ENCODE measurements at places on chromosomes 1 and 21.

DNA sequence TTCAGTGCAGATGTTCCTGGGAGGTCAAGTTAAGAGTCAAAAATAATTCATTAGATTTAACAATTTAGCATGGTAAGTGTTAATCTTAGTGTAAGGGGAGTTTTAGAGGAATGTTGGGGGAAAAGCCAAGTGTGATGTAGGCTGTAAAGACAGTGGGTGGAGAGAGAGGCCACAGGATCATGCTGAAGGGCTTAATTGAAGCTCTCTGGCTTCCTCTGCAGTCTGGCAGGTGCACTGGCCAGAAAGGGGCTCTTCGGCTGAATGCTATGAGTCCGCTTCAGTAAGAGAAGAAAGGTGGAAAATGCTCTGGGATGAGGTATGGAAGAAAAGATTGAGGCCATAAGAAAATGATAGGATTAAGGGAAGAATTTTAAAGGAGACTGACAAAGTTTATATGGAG, 3.0 kb downstream of the BRDT start:
- DNase-seq, result no peak

DNA sequence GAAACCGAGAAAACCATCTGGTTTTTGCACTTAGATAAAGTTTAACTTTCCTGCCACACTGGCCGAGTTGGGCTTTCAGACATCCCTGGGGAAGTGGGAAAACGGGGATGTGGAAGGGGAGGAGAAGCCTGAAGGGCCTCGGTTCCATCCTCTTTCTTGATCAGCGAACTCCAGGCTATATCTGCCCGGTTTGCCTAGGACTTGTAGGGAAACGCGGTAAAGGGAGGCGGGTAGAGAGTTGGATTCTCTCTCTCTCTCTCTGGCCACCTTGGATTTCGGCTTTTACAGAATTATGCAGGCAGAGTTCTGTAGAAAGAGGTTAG, 4.6 kb upstream of the LHX8 start:
- DNase-seq, result no peak

- no peak for DNase-seq
Observed at GRCh38 chr21:41680444-41681347, 86.2 kb downstream of the RIPK4 start.

GRCh38 chr1:219993554-219994433, 52.5 kb downstream of the EPRS1 start:
- peak; percentile 8 for DNase-seq

DNA sequence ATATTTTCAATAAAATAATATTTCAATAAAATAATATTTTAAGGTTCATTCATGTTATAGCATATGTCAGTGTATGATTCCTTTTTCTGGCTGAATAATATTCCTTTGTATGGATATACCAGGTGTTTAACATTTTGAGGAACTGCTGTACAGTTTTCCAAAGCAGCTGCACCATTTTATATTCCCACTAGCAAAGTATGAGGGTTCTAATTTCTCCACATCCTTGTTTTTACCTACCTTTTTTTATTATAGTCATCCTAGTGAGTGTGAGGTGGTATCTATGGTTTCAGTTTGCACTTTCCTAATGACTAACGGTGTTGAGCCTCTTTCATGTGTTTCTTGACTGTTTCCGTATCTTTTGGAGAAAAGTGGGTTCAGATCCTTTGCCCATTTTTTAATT, 5.2 kb downstream of the DEGS1 start:
- no peak for DNase-seq

DNA sequence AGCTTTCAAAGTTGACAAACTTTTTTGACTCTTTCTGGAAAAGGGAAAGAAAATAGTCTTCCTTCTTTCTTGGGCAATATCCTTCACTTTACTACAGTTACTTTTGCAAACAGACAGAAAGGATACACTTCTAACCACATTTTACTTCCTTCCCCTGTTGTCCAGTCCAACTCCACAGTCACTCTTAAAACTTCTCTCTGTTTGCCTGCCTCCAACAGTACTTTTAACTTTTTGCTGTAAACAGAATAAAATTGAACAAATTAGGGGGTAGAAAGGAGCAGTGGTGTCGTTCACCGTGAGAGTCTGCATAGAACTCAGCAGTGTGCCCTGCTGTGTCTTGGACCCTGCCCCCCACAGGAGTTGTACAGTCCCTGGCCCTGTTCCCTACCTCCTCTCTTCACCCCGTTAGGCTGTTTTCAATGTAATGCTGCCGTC, 160.8 kb upstream of the SGIP1 start:
- DNase-seq, result no peak

GRCh38 chr1:82160903-82161302, 360.2 kb downstream of the ADGRL2 start:
- no peak for DNase-seq

DNA sequence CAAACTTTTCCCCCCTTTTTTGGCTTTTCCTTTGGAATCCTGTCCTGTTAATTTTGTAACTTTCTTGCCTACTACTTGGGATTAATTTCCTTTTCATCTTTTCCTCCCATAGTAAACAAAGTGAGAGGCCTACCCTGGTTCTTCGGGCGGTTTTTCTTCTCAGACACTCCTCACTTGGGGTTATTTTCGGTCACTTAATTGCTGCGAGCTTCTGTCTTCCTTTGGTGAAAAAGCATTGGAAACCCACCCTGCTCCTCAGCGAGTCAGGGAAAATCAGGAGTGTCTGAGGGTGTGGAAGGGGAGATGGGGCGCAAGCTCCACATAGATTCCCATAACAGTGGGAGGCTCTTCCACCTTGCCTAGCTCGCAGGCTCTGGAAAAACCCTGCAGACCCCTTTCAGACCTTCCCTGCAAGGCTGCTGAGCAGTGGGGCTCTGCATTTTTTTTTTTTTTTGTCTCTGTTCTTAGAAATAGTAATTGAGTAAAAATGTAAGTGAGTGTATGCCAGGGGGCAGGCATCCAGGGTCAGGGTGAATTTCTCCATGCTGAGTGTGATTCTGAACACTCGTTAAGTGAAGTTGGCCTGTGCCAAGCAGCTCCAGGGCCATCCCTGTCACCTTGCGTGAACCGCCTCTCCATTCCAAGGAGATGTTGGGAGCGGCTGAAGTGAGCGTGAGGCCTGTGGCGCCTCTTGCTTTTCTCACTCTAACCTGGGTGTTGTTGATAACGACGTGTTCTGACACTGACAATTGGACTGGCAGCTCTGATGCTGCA, 20.3 kb downstream of the TGFB2 start:
- peak; percentile 63 for DNase-seq

DNA sequence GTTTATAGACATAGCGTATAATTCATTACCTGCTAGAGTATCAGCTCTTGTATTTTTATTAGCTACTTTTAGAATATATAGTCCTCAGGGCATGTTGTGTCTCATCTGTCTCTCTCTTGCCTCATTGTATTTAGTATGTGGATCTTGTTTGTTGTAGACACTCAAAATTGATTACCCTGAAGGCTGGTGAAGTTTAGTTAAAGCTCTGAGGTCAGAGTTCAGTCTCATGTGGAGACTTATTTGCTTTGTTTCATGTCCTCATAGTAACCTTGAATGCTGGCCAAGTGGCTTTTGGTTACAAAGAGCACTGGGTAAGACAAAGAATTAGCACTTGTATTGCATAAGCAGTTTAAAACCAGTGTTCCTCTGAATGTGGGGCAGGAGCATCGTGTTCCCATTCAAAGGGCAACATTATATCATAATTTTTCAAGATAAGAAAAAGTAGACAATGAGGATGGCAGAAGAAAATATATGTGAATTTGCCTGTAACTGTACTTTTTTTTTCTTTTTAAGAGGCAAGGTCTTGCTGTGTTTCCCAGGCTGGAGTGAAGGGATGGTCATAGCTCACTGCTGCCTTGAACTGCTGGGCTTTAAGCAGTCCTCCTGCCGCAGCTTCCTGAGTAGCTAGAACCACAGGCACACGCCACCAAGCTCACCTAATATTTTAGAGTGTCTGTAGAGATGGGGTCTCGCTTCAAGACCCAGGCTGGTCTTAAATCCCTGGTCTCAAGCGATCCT, 17.4 kb downstream of the CNST start:
- DNase-seq, result peak; percentile 50

DNA sequence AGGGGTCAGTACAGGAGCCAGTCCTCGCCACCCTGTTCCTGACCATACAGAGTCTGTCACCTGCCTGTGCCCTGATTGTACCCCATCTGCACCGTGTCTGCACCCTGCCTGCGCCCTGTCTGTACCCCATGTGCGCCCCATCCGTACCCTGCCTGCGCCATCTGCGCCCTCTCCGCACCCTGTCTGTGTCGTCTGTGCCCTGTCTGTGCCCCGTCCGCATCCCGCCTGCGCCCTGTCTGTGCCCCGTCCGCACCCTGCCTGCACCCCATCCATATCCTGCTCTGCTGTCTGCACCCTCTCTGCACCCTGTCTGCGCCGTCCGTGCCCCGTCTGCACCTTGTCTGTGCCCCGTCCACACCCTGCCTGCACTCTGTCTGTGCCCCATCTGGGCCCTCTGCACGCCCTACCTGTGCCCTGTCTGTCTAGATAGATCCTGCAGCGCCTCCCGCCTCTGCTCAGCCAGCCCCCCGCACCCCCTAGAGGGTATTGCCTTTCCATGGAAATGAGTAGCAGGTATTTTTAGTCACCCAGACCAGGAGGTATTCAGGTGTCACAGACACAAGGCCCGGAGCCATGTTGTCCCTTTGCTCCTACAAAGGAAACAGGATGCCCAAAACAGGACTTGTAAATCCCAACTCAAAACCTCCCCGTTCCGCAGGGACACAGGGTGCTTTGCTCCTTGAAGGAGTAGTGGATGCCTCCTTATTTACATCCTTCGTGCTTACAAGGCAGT, 7.7 kb upstream of the NPHP4 start:
- DNase-seq, result no peak

DNA sequence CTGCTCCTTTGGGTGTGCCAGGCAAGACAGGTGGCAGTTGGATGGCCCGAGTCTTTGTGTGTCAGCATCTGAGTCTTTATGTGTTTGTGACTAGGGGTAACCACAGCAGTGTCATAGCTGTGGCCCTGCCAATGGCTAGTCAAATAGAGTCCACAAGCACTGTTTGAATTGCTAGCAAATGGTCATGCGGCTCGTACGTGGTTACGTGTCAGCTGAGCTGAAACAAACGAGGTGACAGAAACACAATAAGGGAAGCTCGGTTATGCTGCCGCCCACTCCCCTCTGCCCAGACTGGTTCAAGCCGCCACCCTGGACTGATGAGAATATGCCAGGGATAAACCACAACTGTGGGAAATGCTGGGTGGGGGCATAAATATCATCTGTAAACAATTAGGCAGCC, 174.3 kb upstream of the LMO4 start:
- no peak for DNase-seq

DNA sequence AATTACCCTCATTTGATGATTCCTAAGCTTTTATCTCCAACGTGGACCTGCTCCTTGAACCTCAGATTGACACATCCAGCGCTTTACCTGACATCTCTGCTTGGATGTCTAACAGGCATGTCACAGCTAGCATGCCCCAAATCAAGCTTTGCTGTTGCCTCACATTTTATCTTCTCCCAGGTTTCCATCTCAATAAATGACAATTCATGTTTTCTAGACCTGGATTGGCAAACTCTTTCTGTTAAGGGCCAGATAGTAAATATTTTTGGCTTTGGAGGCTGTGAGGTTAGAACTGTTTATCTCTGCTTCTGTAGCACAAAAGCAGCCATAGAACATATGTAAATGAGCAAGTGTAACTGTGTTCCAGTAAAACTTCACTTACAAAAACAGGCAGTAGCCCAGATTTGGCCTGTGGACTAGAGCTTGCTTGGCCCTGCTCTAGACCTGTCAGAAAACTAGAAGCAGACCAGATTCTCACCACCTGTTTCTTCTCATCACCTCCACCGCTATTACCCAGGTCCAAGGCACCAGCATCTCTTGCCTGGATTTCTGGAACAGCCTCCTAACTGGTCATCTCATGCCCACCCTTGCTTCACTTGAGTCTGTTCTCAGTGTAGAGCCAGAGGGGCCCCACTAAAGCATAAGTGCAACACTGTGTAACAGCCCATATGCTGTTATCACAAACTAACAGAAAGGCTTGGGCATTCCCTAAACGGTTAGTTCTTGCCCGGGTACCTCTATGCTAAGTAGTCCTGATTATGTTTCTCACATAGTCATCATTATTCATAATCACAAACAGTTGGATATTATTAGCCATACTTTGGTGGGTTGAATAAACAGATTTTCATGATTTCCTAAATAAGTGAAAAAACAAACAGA, 42.3 kb downstream of the UBE4B start:
- no peak for DNase-seq

GRCh38 chr1:119363162-119363561, 5.4 kb upstream of the HAO2 start:
- no peak for DNase-seq

GRCh38 chr1:209862391-209863356, 34.9 kb downstream of the UTP25 start:
- DNase-seq, result no peak

GRCh38 chr1:156230473-156230837, 11.5 kb upstream of the BGLAP start:
- DNase-seq, result no peak

DNA sequence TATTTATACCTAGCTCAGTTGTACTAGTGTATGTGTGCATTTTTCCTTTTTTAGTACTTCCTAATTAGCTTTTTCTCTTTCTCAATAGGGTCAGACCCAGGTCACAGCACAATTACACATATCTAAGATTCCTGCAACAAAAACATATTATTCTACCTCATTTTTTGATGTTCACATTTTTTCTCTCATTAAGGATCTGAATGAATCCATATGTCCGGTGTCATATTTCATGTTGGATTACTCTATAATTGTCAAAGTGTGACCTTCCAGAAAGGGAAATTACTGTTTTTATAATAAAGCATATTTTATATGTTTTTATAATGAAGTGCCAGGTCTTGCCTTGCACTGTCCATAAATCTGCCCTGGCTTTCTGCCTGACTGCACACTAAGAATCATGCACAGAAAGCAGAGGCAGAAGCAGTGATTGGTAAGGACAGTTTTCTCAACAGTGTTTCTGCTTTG, 143.7 kb downstream of the KCNT2 start:
- DNase-seq, result peak; percentile 78

DNA sequence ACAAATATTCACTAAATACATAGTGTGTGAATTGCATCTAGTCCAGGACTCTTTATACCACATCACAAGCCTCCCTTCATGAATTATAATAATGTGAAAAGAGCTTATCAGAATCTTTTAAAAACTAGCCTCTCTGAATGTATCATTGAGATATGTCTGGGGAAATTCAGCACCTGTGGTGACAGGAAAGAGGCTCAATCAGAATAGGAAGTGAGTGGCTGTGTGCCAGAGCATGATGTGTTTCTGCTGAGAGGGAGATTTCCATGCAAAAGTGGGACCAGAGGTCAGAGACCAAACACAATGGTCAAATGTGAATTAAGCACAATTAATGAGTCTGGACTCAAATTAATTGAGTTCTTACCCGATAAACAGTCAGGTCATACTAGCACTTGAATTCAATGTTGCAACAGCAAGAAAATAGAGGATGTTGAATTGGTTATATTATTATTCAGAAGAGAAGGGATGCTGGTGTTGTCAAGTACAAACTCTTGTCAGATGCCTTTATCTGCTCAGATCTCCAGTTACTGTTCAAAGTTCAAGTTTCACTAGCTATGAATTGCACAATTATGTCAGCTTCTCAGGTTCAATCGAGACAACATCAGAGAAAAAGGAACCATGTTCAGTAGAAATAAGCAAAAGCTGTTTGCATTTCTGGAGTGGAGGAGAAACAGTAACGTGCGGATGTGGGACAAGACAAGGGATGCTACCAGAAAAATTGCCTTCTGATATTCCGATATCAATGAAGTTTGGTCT, 226.2 kb downstream of the ZNF326 start:
- no peak for DNase-seq
